ENCODE measurements at places on chromosomes 5 and 9. TPM values are rescaled to one million over a fixed set of nuclear protein-coding genes. Genes with fewer than 3 reads are reported as not detected.

Gene SCGB3A1
- polyA plus RNA-seq = 2.1 TPM

GRCh38 chr9:86809759-86810367, 137.4 kb downstream of the GAS1 start:
- DNase-seq = peak; percentile 66

DNA sequence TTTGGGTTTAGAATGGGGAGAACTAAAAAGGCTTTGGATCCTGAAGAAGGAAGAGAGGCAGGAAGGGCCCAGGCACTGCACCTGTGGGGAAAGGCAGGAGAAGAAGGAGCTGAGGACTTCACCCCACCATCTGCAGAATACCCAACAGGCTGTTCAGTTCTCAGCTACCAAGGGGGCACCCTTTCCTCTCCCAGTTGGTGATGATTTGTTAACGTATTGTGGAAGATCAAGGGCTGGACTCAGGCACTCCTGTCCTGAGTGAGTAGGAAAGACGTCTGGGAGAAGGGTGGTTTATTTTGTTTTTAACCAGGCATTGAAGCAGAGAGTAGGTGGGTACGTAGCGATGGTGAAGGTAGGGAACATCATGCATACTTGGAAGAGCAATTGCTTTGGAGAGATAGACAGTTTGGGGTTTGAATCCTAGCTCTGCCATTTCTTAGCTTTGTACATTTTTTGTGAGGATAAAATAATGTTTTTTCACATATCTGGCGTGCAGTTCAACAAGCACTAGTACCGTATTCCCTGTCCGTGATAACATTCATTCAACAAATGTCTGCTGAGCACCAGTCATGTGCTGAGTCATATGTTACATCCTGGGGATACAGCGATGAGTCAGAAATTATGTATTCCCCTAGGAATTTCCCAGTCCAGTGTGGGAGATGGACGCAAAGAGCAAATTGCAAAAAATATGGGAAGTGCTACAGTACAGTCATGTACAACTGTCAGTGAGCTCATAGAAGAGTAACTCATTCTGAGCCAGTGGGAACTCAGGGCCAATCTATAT, 2.1 kb downstream of the MSANTD3 start:
- no peak for DNase-seq

DNA sequence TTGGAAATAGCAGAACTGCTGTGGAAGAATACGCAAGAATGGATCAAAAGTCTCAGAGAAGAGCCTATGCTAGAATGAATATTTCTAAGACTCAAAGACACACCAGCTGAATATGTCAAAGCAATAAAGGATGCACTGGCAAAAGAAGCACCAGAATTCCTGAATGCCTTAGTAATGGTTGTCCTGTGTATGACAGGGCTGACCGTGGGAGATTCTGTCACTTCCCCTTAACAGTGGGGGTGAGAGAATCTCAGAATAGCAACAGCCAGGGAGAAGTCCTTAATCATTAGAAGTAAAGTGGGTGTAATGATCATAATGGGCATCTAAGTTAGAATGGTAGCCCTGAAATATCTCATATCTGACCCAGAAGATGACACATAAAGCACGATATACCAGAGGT, 14.6 kb upstream of the PRR16 start:
- DNase-seq = no peak

Data from muscle of arm (tissue), 14 donors.